ENCODE measurements at places on chromosomes 7 and 10.

DNA sequence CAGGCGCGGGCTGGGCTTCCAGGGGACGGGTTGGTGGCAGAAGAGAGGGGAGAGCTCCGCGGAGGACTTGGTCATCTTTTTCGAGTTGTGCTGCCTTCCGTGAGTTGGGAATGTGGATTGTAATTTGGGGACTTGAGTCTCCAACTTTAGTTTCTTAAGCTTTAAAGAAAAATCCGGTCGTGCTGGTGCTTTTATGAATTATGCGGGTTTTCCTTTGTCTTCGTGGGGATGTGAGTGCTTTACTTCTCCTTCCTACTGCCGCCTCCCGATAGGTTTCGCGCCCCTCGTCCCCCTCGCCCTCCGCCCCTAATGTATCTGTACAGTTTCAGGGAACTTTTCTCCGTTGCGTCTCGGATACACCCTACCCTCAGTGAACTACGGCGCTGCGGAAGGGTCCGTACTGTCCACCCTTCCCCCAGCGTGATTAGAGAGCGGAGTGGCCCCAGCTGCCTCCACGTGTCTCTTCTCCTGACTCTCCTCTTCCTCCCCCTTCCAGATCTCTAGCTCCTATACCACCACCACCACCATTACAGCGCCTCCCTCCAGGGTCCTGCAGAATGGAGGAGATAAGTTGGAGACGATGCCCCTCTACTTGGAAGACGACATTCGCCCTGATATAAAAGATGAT is 649 bp downstream of the SCD start:
- DNase-seq, result no peak

DNA sequence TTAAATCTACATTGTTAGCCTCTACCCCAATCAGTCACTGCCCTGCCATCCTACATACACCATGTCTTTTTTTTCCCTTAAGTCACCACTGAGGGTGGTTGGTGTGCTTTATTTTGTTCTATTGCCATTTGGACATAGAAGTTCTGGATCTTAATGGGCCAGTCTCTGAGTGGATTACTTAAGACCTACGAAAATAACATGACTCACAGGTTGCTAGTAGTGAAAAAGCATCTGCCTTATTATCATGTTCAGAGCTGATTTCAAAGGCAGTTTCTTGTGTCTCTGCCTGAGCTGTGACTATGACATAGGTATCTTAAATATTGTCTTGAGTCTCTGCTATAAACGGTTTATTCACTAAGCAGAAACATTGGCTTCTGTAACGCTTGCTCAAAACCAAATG is 410.8 kb downstream of the MDFIC start:
- peak; percentile 11 for DNase-seq

GRCh38 chr10:123379156-123379555 is 225.0 kb downstream of the BUB3 start:
- DNase-seq, result no peak

- DNase-seq, result no peak
These were observed 19.3 kb downstream of the ZNF316 start for GRCh38 chr7:6656413-6656812.

DNA sequence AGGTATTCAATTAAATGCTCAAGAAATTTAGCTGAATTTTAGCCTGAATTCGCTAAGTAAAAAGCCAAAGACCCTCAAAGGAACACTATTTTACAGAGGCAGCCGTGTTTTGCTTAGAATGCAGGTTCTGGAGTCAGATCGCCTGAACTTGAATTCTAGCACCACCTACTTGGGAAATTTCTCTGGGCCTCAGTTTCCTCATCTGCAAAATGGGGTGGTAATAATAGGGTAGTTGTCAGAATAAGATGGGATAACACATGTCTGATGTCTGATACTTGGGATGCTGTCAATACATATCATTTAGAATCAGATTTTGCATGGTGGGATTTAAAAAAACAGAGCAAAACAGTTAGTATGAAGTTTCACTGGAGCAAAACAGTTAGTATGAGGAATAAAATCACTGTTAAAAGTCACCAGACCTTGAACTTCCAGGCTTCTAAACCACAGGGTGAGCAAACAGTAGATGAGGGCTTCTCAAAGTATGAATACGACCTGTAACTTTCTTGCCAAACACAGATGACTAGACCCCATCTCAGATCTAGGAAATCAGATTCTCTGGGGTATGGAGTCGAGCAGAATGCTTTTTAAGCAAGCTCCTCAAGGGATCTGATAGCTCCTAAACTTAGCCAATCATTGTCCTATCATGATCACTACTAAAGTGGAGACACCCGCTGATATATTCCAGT is 75.4 kb downstream of the ATXN7L1 start:
- peak; percentile 35 for DNase-seq

DNA sequence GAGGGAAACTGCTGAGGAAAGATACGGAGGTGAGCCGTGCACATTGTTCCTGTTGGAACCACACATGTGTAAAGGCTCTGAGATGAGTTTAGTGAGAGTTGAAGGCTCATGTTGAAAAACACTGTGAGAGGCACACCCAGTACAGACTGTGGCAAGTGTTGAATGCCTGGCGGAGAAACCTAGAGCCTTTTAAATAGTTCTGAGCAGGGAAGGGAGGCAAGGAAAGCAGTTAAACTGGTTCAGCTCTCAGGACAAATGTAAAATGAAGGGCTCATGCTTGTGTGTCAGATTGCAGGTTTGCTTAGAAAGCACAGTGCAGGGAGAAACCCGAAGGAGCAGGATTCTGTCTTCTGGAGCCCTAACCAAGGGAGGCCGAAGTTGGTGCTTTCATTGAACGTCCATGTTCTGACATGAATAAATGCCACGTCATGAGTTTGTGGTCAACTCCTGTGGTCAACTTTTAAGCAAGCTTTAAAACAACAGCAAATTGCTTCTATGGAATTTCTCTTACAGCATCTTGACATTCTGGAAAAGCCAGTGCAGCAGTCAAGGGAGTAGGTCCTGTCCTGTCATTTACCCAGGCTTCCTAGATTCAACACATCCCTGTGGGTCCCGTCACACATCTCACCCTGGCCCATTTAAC is 650.9 kb upstream of the GALNT17 start:
- DNase-seq, result peak; percentile 20

DNA sequence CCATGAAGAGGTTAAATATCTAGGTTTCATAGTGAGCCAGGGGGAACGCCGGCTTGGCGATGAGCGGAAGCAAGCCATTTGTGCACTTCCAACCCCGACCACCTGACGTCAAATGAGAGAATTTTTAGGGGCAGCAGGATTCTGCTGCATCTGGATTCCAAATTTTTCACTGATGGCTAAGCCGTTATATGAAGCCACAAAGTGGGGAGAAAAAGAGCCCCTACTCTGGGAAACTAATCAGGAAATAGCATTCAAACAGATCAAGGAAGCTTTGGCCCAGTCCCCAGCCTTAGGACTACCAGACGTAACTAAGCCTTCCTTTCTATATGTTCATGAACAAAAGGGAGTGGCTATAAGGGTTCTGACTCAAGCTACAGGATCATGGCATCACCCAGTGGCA is 12.9 kb upstream of the ADCK2 start:
- DNase-seq, result no peak
